Activated T-helper 9 cell treated with anti-CD3 and anti-CD28 coated beads, Interleukin-2, amount 50 U/mL, for 16 hours (primary cell): ENCODE measurements at places on chromosomes 7 and 10.

DNA sequence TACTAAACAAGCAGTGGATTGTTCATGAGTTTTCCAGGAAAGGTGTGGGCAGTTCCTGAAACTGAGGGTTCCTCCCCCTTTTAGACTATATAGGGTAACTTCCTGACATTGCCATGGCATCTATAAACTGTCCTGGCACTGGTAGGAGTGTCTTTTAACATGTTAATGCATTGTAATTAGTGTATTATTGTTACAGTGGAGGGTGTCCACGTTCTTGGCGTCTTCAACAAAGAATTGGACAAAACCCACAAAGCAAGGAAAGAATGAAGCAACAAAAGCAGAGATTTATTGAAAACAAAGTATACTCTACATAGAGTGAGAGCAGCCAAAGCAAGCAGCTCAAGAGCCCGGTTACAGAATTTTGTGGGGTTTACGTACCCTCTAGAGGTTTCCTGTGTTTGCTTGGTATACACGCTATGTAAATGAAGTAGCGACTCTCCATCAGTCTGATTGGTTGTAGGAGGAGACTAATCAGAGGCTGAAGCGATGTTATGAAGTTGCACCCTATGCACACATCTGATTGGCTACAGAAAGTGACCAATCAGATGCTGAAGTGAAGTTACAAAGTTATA lies 175.2 kb downstream of the NSUN6 start:
- no peak for DNase-seq

DNA sequence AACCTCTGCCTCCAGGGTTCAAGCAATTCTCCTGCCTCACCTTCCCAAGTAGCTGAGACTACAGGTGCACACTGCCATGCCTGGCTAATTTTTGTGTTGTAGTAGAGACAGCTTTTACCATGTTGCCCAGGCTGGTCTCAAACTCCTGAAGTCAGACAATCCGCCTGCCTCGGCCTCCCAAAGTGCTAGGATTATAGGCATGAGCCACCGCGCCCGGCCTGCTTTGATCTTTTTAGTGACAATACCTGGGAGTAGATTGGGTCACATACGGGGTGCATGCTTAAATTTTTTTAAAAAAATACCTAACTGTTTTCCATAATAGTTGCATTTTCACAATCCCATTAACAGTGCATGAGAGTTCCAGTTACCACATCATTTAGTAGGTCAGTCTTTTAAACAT lies 47.7 kb downstream of the CCDC71L start:
- no peak for DNase-seq

DNA sequence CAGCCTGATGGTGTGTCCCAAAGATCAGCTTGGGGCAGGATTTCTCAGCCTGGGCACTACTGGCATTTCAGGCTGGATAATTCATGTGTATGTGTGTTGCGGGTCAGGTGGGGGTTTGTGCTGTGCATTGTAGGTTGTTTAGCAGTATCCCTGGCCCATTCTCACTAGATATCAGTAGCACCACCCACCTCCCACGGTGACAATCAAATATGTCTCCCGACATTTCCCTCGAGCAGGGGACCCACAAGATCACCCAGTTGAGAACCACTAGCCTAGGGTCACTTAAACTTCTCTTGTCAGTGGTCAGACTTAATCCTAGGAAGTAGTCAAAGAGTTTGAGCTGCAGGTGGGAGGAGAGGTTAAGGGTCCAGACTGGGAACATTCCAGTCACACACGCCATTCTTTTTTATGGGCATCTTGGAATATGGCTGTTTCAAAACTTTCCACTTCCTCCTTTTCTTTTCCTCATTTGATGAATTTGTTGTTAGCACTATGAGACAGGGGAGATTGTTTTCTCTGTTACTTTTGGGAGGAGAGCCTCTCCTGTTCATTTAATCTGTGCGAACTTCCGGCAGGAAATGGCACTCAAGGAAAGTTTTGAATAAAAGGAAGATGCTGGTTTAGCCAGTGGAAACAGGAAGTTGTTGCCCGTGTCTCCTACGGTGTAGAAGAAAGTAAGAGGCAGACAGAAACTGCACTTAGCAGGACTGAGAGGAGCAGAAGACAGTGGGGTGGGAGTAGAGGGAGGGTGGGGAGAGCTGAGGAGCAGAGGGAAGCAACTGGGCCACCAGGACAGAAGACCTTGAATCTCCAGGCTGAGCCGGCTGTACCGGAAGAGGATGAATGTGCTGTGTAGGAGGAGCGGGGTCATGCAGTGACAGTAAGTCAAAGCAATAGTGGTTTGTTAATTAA lies 17.6 kb upstream of the EXOC6 start:
- no peak for DNase-seq

DNA sequence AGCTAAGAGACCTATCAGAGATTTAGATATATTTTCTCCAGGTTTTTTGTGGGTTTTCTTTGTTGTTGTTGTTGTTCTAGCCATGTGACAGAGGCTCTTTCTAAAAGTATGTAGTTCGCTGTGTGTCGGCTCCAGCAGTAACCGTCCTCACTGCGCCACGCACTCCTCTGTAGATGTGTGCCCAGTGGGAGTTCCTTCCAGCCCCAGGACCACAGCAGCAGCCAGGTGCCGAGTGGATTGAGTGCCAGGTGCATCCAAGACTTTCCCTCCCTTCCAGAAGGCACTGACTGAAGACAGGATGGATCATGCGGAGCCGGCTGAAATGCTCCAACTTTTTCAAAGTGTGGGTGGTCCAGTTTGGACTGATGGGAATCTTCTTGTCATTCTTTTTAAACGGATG lies 31.8 kb downstream of the WDR86 start:
- DNase-seq = no peak

DNA sequence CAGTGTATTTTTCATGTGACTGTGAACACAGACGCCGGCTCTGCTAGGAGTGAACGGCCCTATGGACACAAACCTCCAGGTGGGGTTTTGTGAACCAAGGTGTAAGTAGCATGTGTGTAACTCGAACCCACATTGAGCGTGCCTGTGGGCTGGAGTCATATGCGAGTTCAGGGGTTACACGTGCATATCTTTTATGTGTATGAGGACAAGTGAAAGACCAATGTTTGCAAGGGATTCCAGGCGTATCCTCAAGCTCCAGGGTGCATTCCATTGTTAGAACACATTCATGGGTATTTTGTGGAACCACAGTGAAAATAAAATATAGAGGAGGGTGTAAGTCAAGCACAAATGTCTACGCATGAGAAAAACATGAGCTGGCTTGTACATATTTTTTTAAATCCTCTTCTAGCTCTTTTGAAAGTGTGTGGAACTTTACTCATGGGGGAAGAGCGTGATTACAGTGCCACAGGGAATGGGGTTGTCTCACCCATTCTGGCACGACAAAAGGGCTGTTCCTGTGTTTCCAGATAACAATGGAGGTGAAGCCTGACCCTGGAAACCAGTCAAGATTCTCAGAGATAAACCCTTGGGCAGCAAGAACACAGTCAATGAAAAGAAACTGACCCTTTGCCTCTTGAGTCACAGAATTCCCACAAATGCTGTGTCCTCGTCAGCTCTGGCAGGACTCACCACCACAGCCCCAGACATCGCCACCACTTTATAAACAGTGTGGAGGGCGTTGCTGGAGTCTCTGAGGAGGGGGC lies 37.0 kb upstream of the GOT1 start:
- no peak for DNase-seq

DNA sequence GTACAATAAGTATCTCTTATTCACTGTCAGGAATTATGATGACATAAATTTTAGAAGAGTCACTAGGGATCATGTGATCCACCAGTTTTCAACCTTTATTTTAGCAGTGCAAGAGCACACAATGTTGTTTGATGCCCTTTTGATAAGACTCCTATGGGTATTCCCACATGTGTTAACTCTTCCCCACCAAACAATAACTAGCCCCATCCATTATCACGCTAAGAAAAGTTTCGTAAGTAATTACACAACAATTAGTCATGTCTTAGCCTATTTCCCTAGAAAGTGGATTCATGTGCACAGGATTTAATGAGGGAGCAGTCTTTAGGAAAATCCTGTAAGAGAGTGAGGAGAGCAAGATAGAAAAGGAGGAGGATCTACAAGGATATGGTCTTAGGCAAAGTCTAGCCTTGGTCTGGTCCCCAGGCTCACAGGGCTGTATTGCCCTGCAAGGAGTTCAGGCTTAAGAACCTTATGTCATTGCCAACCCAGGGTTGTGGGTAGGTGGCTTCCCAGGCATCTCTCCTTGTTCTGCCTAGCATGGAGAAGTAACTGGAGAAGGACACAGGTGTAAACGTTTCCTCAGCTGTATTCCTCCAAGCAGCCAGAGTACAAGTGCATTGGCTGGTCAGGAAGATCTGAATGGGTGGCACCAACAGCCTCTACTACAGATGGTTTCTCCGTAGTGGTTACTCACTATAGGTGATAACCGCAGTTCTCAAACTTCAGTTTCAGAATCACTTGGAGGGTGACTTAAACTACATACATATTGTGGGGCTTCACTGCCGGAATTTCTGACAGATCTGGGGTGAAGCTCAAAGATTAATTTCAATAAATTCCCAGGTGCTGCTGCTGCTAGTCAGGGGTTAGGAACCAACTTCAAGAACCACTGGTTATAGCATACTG lies 574.5 kb downstream of the SUGCT start:
- DNase-seq = no peak

DNA sequence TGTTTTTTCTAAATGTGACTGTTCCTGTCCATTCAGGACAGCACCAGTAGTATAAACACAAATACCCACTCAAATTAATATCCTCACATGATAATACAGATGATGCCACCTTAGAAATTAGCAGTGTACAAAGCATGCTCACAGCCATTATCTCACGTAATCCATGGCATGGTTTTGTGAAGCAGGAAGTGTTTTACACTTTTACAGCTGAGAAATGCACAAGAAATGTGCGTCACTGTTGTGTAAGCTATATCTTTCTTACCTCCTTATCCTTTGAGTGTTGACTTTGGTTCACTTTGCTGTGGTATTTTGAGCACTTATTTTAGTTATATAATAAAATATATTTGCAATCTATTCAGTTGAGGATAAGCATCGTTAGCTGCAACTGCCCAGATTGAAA lies 31.6 kb downstream of the NKX2-3 start:
- no peak for DNase-seq

DNA sequence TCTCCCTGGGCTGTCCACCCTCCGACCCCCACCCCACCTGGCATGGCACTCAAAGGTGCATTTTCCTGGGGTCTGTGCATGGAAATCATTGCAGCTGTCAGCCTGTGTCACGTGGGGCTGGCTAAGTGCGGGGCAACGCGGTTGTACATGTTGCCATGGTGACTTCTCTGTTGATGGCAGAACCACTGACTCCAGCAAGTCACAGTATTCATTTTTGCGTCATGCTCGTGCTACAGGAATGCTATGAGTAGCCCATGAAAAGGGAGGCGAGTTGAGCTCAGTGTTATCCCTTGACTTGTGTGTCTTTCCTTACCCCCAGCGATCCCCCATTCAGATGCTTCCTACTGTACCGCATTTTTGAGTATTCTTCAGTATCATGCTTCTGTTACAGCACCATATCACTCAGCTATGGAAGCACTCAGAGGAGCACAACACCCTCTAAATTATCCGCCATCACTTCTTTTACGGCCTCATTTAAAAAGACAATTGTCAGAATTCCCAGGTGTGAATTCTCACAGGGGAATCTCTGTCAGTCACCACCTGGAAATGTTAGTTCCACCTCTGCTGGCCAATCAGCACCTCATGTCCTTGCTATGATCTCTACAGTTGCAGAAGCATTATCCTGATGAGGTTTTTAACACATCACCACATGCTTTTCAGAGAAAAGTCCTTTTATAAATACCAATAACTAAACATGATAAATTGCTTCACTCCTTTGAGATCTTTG lies 194.4 kb upstream of the C7orf33 start:
- DNase-seq = no peak

DNA sequence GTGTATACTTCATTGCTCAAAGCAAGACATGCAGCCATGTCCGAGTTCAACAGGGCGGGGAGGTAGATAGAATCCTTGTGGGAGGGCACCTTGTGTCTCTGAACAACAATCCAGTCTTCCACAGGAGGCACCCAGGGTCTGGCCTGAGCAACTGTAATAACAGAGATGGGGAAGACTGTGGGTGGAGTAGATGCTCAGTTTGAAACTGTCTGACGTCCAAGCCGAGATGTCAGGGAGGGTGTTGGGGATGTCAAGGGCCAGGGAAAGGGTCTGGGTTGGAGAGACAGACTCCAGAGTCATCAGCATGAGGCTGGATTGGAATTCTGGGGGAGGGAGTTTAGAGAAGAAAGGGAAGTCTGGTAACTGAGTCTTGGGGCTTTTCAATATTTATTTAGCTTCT lies 88.0 kb downstream of the FANK1 start:
- no peak for DNase-seq

DNA sequence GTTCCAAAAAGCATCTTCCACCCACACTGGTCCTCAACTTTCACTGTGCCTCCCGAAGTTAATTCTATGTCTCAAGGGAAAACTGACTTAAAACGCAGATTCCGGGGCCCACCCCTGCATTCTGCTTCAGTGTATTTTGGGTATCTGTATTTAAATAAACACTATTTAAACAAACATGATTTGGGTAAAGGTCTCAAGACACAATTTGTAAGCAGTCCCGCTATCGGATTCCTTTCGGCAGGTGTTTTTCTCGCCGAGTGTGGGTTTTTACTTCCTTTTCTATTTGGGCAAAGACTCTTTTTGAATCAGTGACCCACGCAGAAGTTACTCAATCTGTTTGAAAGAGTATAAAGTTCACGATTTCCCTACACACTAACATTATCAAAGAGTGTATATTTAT lies 1.2 kb downstream of the PDIA4 start:
- no peak for DNase-seq

DNA sequence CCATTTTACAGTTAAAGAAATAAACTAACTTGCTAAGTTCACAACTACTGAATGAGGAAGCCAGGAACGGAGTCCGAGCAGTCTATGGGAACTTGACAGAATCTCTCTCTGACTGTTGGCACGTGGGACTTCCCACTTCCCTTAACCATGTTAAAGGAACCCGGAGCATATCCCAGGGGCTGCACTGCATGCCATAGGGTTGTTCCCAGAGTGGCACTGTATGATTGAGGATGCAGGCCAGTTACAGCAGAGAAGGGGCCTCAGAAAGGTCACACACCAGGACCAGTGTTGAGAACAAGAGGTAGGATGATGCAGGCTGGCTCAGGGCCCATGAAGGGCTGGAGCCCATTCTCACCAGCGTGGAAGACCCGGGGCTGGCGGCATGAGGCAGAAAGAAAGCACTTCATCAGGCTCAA lies 201.8 kb downstream of the NSUN6 start:
- DNase-seq = no peak

DNA sequence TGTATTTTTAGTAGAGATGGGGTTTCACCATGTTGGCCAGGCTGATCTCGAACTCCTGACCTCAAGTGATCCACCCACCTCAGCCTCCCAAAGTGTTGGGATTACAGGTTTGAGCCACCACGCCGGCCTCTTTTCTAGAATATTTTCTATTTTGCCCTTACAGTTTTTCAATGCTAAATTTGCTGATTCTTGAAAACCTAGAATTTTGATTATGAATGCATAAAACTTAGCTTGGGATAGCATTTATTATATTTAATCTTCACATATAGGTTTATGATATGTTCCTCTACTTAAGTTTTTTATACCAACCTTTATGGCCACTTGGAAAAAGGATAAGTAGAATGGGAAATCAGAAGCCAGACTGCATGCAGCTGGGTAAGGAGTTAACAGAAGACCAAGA lies 2.1 kb downstream of the TMEM60 start:
- no peak for DNase-seq
